ENCODE measurements at places on chromosomes 16 and 17.

- no peak for DNase-seq
These were observed 22.2 kb downstream of the NUP85 start for GRCh38 chr17:75227729-75228128.

GRCh38 chr16:89392881-89393737, 97.3 kb downstream of the ANKRD11 start:
- DNase-seq, result no peak

GRCh38 chr16:86391984-86392383, 118.3 kb upstream of the FOXF1 start:
- DNase-seq, result no peak

DNA sequence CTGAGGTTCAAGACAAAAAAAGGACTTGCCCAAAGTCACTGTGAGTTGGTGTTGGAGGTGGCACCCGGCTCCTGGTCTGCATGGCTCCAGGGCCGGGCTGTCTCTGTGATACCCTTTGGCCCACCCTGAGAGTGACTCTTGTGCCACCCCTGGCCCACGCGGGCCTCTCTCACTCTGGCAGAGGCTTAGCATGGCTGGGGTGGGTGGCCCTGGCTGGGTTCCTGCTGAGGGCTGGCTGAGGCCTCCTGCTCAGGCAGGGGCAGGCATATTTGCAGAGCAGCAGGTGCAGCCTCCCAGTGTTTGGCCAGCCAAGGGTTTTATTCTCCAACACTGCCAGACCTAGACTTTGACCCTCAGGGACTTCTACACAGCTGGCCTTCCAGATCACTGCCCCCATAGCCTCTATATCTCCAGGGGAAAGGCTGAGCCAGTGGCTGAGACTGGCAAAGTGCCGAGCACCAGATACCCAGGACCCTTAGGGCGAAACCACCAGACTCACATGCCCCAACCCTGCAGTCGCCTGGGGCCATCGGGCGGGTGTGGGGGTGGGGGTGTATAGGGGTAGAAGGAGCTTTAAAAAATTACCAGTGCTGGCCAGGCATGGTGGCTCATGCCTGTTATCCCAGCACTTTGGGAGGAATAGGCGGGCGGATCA, 21.5 kb upstream of the ADGRG1 start:
- peak; percentile 60 for DNase-seq

DNA sequence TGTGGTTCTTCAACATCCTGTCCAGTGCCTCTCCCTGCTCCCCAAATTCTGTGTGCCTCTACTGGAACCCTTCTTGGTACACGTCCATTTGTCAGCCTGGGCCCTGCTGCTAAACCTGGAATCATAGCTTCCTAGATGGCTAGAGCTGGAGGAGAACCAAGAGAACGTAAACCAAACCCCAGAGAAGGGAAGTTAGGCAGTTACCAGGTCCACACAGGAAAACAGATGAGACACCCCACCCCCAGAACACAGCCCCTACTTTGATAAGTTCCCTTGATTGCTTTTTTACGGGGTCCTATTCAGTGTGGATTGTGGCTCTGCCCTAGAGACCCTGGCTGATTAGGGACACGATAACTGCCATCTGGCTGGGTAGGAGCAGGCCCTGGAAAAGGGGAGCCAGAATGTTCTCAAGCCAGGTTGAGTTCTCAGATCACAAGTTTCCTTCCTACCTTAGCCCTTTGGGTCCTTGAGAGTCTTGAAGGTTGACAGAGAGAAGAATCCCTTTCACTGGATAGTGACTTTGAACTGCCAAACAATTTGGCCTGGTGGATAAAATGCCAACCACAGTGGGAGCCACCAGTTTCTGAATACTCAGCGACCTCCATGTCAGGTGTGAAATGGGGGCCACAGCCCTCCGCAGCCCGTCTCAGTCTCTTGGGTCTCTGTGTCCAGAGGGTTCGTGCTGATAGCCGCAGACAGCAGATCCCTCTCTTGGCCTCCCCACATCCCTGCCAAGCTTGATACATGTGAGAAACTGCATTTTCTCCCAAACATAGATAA, 7.9 kb downstream of the TBX4 start:
- DNase-seq, result peak; percentile 46

DNA sequence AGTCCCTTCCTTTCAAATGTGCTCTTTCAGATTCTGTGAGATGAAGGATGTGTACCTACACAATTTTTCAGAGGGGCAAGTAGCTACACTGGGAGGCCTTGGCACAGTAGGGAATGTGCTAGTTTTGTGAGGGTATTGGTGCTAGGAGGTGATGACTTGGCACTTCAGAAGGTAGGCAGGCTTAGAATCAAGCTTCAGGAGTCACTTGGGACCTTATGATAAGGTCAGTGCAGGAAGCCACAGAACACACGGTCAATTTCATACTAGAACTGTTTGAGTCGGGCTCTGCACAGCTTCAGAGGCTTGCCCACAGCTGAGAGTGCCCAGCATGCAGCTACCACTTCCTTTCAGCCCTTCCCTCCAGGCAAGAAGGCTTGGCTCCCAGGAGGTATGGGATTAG, 6.1 kb downstream of the CMTM1 start:
- DNase-seq, result no peak

DNA sequence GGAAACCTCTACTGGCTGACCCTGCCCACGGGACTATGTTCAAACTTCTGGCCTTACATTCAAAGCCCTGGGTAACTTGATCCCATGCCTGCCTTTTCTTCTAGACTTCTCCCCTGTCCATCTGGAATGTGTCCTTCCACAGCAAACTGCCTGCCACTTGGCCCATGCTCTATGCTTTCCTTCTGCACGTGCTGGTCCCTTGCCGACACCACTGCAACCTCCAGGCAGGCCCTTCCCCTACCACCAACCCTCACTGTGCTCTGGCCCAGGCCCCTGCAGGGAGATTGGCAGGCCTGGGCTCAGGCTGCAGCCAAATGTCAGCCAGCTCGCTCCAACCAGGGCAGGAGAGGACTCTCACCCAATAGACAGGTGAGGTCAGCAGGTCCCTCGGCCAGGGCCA, 11.0 kb downstream of the HSD11B2 start:
- no peak for DNase-seq

DNA sequence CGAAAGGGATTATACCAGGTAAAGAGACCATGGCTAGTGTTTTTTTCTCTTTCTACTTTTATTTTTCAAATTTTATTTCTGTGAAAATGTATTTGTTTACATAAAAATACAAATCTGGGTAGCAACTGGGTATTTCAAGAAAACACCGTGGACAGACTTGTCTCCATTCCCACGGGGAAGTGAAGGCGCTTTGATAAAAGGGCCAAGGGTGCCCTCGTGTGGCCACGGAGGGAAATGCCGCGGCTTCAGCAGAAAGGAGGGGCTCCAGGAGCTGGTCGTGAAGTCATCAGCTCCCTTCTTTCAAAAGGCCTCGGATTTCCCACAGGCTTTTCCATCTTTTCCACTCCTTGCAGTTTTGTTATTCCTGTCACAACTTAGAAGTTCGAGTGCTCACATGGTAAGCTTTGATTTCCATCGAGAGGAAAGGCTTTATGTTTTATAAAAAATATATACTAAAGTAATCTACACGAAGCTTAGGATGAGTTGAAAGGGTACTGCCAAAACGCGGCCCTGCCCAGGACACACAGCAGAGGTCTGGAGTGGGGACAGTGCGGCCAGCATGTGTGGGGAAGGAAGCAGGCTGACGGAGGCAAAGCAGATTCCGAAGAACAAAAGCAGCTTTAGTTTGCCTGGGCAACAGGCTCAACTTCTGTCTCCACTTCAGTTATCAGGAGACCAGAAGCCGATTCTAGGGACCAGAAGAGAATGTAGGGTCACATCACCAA, 15.3 kb upstream of the MNT start:
- peak; percentile 89 for DNase-seq

GRCh38 chr16:86565181-86565631, 1.4 kb upstream of the FOXC2 start:
- DNase-seq, result peak; percentile 63

DNA sequence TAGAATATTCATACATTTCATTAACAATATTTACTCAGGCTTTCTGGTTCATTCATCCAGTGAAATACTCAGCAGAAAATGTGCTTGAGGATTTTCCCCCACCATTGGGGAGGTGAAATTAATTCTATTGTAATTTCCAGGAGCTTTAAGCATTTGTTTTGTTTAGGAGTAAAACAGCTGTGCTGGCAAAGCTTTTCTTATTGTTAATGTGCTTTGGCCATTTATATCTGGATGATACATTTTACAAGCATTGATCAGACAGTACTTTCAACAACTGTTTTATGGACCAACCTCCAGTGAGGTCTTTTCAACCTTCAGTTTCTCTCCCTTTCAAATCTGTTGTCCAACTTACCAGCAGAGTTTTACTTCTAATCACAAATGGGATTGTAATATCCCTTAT, 672.4 kb downstream of the CDH11 start:
- no peak for DNase-seq

GRCh38 chr17:33924104-33924503, 331.0 kb upstream of the CCL2 start:
- DNase-seq, result no peak

GRCh38 chr16:89955001-89955685, 6.6 kb downstream of the DEF8 start:
- DNase-seq, result no peak

DNA sequence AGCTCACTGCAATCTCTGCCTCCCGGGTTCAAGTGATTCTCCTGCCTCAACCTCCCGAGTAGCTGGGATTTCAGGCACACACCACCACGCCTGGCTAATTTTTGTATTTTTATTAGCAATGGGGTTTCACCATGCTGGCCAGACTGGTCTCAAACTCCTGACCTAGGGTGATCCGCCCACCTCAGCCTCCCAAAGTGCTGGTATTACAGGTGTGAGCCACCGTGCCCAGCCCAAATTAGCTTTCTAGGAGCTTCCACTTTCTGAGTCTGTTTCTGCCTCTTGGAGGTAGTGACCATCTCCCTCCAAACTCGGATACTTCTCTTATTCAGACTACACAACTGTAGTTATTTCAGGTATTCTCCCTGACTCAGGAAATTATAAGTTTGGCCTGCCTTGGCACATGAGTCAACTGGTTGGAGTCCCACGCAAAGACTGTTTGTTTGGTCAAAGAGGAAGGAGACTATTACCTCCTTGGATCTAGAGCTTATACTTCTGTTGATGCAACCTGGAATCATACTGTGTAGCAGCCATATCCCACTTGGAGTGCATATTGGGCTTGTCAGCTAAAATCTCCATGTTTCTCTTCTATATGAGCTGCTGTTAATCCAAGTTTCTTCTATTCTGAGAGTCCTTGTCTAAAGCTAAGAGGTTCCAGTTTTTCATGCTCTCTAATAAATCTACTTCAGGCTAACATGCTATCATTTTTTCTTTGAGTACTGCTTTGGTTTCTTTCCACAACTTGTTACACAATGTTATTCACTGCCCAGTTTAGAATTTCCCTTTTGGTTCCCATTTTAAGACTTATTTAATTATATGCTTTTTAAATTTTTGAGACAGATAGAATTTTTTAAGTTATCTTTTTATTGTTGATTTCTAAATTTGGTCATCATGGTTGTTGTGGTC, 7.5 kb downstream of the IL4R start:
- no peak for DNase-seq

DNA sequence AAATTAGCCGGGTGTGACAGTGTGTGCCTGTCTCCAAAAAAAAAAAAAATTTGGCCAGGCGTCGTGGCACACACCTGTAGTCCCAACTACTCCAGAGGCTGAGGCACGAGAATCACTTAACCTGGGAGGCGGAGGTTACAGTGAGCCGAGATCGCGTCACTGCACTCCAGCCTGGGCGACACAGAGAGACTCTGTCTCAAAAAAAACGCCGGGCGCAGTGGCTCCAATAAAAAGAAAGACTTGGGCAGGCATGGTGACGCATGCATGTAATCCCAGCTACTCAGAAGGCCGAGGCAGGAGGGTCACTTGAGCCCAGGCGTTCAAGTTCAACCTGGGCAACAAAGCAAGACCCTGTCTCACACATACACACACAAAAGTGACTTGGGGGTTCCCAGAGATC, 3.6 kb downstream of the LSM12 start:
- DNase-seq, result no peak

- no peak for DNase-seq
These were observed 9.4 kb upstream of the PHOSPHO1 start for GRCh38 chr17:49239963-49240362.

DNA sequence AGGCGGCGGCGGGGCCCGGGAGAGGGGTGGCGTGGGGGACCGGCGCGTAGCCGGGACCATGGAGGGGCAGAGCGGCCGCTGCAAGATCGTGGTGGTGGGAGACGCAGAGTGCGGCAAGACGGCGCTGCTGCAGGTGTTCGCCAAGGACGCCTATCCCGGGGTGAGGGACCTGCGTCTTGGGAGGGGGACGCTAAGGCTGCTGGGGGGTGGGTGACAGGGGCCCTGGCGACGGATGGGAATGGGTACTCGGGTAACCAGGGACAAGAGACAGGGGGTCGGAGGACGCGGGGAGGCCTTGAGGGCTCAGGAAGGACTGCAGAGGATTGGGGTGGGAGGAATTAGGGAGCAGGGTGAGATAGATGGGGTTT, 243 bp downstream of the RND2 start:
- no peak for DNase-seq

DNA sequence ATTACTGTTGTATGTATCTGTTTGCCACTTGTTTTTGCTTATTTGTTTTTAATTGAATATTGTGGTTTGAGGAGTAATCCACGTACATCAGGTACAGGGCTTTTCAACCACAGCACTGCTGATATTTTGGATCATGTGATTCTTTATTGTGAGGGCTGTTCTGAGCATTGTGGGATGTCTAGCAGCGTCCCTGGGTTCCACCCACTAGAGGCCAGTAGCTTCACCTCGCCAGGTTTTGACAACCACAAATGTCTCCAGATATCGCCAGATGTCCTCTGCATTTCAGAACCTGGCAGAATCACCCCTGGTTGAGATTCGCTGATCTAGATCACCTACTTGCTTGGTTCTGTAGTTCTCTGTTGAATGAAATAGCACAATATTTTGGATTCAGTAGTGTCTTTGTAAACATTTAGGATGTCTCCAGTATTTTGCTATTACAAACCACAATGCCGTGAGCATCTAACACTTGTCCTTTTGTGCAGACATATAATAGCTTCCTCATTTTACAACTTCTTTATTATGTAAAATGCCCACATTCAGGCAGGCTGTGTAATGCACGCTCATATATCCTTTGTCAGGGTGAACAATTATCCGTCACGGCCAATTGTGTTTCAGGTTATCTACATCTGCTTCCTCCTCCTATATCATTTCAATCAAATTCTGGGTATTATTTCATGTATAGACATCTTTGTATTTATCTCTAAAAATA, 380.3 kb downstream of the SNX29 start:
- DNase-seq, result no peak

Data from left forelimb (tissue), 1 donor.